ENCODE measurements at places on chromosomes 11 and 22.

DNA sequence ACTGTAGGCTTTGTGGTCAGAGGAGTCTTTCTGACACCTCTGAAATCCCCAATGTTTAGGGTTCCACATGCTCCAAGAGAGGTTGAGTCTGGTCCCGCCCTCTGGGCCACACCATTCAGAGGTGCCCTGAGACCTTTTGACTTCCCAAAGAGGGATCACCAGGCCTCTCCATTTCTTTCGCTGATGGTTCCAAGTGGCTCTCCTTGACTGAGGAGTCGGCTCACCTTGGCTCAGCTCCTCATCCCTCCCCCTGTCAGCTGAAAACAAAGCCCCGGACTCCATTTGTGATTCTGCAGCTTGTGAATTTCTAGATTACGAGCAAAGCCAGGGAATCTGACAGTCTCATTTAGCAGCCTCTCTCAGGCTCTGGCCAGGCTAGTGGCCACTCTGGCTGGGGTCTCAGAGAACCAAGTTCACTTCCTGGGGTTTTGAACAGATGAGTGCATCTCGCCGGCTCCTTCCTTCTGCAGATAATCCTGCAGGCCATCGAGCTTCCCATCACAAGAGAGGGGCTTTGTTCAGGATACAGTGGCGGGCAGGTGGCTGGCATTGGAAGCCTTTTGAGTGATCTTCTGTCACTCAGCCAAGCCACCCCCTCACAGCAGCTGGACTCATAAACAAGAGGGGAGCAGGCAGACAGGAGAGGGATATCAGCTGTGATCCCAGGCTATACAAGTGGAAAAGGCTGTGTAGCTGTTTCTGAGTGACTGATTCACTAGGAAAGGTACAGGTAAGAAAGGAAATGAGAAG is 102.9 kb downstream of the TRIM29 start:
- no peak for DNase-seq

DNA sequence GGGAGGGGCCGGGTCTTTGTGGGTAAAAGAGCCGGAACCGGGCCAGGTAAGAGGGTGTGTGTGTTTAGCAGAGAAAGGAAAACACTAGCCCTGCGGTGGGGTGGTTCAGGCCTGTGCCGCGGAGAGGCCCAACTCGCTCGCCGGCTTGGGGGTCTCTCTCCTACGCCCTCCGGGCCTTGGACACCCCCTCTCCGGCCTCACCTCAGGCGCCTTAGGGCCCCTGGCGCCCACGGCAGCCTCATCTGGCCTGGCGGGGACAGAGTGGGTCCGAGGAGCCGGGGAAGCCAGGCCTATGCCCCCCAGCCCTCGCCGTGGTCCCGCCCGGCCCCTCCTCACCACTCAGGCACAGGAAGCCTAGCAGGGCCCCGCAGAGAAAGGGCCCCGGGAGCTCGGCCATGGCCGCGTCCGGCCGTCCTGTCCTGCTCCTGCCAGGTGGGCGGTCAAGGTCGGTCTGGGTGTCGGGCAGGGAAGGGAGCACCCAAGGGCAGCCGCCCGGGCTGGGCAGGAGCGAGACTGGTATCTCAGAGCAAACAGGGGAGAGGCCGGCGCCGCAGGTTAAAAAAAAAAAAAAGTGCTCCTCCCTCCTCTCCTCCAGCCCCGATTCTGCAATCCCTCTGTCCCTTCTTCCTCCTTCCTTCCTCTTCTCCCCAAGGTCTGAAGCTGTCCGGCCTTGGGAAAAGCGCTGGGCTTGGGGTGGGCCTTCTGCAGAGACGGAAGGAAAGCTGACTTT is at the start of gene VSIG2:
VSIG2 (minus strand) TSS at position 515 of the 730 bp plus-strand sequence; CDS start at position 397, 118 bp downstream.
- no peak for DNase-seq

- no peak for DNase-seq
These were observed 22.6 kb downstream of the APLNR start for GRCh38 chr11:57214494-57214893.

GRCh38 chr22:28365371-28365770 is 314.3 kb downstream of the TTC28 start:
- DNase-seq, result no peak

GRCh38 chr22:50243685-50244419 is 971 bp downstream of the TUBGCP6 start:
- no peak for DNase-seq

- DNase-seq, result no peak
These were observed 13.4 kb downstream of the CCDC134 start for GRCh38 chr22:41813726-41814410.

- no peak for DNase-seq
These were observed 15.7 kb upstream of the SCGB1A1 start for GRCh38 chr11:62402960-62403730.

GRCh38 chr22:20566420-20567260 is 59.2 kb downstream of the MED15 start:
- no peak for DNase-seq

DNA sequence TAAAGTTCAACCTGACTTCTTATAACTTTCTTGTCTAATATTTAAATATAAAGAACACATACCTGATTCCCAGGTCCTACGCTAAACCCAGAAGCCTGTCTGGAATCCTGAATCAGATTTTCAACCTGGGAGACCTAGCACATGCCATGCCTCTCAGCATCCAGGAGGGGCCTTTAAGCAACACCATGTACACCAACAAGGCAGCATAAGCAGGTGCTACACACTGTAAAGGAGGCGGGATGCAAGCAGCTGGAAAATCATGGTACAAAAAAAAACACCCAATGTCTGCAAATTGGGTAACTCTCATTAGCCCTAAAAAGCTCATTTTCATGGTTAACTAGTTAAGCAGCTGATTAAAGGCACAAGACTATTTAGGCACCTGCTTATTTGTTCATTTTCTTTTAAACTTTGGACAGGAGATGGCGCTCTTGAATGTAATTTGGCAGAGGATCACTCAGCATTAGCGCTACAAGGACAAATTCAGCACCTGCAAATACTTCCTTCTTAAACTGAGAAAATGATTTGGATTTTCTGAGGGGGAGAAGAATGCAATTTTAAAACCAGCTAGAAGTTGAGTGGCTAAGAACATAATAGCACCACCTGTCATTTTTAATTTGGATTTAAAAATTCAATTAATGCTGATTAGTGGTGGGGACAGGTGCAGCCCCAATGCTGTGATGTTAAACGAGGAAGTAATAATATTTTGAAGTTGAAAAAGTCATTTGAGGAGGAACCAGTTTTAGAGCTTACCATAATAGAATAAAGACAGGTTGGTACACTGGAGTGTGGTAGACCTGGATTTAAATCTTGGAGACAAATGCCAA is 104.0 kb downstream of the FAR1 start:
- DNase-seq, result peak; percentile 27

DNA sequence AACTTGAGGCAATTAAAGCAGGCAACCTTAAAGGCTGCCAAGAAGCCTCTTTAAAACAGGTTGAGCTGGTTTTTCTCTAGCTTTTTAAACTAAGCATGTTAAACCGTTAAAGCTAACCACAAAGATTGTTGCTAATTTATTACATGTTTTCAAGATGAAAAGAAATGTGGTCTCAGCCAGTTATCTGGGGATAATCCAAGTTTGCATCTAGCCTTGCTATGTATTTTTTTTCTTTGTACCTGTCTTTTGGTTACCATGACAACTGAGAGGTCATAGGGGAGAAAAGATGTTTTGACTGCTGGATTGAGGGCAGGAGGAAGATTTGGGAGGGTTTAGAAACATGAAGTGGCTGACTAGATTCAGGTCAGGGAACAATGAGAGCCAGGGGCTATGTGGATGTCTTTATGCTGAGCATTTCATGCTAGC is 19.2 kb upstream of the PGM2L1 start:
- DNase-seq, result no peak

- no peak for DNase-seq
These were observed 189.3 kb downstream of the MIAT start for GRCh38 chr22:26846645-26847044.

- no peak for DNase-seq
These were observed 4.4 kb upstream of the MMP1 start for GRCh38 chr11:102802341-102802740.

GRCh38 chr11:95586661-95587060 is 202.9 kb downstream of the FAM76B start:
- no peak for DNase-seq

DNA sequence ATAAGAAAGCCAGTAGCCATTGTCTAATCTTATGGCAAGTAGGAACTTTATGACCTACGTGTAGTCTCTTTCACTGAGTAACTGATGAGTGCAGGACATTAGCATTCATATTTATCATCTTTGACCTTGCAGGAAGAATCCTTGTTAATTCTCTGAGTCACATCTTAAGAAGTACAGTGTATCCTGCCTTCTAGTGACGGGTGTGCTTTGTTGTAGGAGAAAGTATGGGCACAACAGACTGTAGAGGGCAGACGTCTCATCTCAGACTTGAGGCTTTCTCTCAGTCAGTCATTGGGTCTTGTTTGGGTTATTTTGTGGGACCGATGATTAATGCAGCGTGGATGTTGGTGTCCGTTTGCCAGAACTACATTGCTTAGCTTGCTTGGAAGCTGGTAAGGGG is 6.8 kb downstream of the RNF214 start:
- DNase-seq, result no peak

DNA sequence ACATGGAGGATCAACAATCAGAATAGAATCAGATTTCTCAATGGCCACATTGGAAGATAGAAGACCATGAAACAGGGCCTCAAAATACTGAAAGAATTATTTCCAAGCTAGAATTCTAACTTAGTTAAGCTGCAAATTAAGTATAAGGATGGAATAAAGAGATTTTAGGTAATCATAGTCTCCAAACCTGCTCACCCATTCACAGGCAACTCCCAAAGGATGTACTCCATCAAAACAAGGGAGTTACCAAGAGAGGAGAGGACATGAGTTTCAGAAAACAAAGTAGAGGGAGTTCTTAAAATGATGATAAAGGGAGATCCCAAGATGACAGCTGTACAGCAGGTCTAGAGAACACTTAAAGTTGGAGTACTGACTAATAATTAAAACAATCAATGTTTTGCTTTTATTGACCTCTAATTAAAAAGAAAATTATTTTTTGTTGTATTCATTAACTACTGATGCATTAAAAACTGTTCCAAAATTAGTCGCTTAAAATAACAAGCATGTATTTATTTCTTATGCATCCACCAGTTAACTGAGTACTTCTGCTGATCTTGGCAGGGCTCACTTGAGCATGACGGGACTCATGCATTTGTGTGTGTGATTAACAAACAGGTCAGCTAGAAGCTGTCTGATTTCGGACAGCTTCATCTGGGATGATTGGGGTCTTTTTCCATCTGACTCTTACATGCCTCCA is 95.6 kb downstream of the CD44 start:
- DNase-seq, result no peak

- DNase-seq, result no peak
These were observed 33.5 kb upstream of the BAIAP2L2 start for GRCh38 chr22:38144025-38144405.

DNA sequence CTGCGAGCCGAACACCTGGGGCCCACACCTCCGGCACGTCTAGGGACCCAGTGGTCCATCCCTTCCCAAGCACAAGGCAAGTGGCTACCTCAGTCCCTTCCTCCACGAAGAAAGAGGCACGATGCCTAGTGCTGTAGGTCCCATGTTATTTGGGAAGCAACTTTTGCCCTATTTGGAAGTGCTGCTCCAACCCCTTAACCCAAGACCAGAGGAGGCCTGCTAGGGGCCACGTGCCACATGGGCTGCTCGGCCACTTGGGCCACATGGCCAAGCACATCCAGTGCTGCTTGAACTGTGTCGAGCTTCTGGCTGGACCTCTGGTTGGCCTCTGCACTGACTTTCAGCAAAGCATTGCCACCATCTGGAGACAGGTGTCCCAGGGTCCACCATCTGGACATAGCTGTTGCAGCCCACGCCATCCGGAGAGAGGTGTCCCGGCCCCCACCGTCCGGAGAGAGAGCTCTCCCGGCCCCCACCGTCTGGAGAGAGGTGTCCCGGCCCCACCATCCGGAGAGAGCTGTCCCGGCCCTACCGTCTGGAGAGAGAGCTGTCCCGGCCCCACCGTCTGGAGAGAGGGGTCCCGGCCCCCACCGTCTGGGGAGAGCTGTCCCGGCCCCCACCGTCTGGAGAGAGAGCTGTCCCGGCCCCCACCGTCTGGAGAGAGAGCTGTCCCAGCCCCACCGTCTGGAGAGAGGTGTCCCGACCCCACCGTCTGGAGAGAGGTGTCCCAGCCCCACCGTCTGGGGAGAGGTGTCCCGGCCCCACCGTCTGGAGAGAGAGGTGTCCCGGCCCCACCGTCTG is 6.5 kb upstream of the B4GALNT4 start:
- DNase-seq, result no peak

DNA sequence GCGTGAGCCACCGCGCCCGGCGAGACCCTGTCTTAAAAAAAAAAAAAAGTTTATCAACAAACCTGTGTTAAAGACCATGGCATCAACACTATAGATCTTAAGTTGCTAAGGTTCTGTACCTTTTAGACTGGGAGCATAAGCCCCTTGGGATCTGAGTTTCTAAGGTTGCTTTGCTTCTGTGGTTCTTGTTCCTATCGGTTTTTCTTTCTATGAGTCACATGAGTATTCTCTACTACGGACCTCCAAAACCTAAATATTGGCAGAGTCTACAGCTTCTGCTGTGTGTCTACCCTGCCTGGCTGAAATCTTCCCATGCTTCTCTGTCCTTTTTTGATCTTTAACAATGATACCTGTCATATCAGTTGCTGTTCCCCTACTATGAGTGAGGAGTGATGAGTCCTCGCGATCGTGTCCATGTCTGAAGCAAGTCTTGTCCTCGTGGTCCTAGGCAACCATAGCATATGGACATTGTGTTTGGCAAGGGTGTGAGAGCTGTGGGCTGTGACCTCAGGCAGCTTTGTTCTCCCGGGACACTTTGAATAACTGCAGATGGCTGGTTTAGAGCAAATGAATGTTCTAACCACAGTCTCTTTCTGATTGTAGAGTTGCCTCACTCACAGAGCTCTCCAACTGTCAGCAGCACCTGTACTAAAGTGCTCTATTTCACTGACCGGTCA is 9.0 kb upstream of the DLAT start:
- DNase-seq, result no peak

DNA sequence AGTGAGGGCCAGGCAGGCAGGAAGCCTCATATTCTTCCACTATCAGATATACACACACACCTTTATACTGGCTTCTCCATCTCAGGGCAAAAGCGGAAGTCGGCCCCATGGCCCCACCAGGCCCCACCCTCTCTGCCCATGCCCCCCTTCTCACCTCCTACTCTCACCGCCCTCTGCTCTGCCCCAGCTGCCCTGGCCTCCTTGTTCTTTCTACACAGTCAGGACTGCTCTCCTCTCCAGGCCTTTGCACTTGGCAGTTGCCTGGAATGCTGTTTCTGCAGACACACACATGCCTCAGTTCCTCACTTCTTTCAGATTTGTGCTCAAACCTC is 25.3 kb downstream of the OTOG start:
- DNase-seq, result no peak

- no peak for DNase-seq
These were observed 6.9 kb upstream of the NEAT1 start for GRCh38 chr11:65415499-65416340.

GRCh38 chr22:34395370-34395769 is 475.1 kb upstream of the LARGE1 start:
- DNase-seq, result no peak

GRCh38 chr11:77510851-77511250 is 37.0 kb upstream of the PAK1 start:
- no peak for DNase-seq

GRCh38 chr11:66203847-66204246 is 64.6 kb upstream of the RAB1B start:
- no peak for DNase-seq
